Diencephalon (tissue), 1 donor: ENCODE measurements at places on chromosomes 3 and 15. TPM values are rescaled to one million over a fixed set of nuclear protein-coding genes. Genes with fewer than 3 reads are reported as not detected.

Gene PSTPIP1
- 0.23 TPM for total RNA-seq

Gene HTR3E
- total RNA-seq, result not detected

Gene NIT2
- 12.0 TPM for total RNA-seq

Gene PLA2G4E
- total RNA-seq, result not detected

Gene IQCF5
- total RNA-seq, result not detected

Gene MASP1
- 24.2 TPM for total RNA-seq

Gene HACD2
- total RNA-seq, result 55.6 TPM

Gene RGMA
- total RNA-seq, result 38.8 TPM

Gene SLC6A1
- total RNA-seq, result 154 TPM

Gene RTP1
- total RNA-seq, result 3.2 TPM

Gene SCN11A
- total RNA-seq, result 0.46 TPM

Gene TPRG1
- 4.4 TPM for total RNA-seq

Gene ZNF80
- total RNA-seq, result 0.23 TPM

Gene RBP2
- total RNA-seq, result not detected

Gene TRPM7
- total RNA-seq, result 56.7 TPM

Gene HIGD2B
- not detected for total RNA-seq

Gene USP19
- total RNA-seq, result 41.1 TPM

Gene AMIGO3
- total RNA-seq, result 0.92 TPM

Gene SPRED1
- 76.6 TPM for total RNA-seq

Gene PLA2G4B
- total RNA-seq, result 5.1 TPM

Gene OR5K2
- total RNA-seq, result not detected

Gene CAMP
- total RNA-seq, result not detected

Gene CCDC39
- total RNA-seq, result 3.9 TPM

Gene PCSK6
- total RNA-seq, result 17.8 TPM

Gene ASTE1
- 9.7 TPM for total RNA-seq

Gene MAP1A
- total RNA-seq, result 97.6 TPM

Gene CHRM5
- total RNA-seq, result 10.6 TPM

Gene ADIPOQ
- not detected for total RNA-seq

Gene KLHL6
- total RNA-seq, result 1.4 TPM

Gene H1-8
- not detected for total RNA-seq

Gene GCSAM
- total RNA-seq, result not detected

Gene COLQ
- total RNA-seq, result 2.5 TPM

Gene RTP4
- 0.23 TPM for total RNA-seq

Gene ONECUT1
- total RNA-seq, result 4.6 TPM

Gene ITPKA
- 0.69 TPM for total RNA-seq

Gene NCKIPSD
- total RNA-seq, result 9.2 TPM

Gene LCTL
- total RNA-seq, result 0.46 TPM

Gene ROBO2
- 411 TPM for total RNA-seq

Gene CPA3
- total RNA-seq, result 1.6 TPM

Gene USP50
- total RNA-seq, result 1.2 TPM
